HFFc6 (cell line): ENCODE measurements at places on chromosomes 11 and 22. TPM values are rescaled to one million over a fixed set of nuclear protein-coding genes. Genes with fewer than 3 reads are reported as not detected.

DNA sequence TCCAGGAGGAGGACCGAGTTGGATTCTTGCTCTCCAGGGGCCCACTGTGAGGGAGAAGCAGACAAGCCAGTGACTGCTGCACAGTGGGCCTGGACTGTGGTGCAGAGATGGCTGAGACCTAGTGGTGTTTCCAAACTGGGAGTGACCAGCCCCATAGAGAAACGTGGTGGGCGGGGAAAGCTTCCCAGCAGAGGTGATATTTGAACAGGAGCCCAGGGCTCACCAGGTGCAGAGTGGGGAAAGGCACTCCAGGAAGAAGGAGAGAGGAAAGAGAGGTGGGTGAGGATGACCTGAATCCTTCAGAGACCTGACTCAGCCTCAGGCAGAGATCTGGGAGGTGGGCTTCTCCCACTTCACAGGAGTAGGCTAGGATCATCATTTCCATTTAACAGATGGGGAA, 52.1 kb upstream of the RASD2 start:
- H3K36me3 ChIP-seq = no peaks in the 10 kb centered on the region
- no peak for DNase-seq
- H3K27ac ChIP-seq = no peak overlapping the region
- peaks cover 26% of the 10 kb centered on the region for H3K27me3 ChIP-seq
- H3K4me1 ChIP-seq = peaks cover 6% of the 10 kb centered on the region

SORL1 gene
- 0.20 to 0.41 TPM (median 0.32 TPM) in 3 replicates for total RNA-seq

GRCh38 chr11:10900681-10901415, 43.0 kb upstream of the ZBED5 start:
- peak overlapping the region; percentile 82 for H3K4me3 ChIP-seq
- peaks cover 52% of the 10 kb centered on the region for H3K4me1 ChIP-seq
- peaks cover 2% of the 10 kb centered on the region for H3K27me3 ChIP-seq
- peak; percentile 10 for DNase-seq
- H3K36me3 ChIP-seq = no peaks in the 10 kb centered on the region; the same call in 1 of the 2 replicates

ADM2 gene
- 1.0 to 3.9 TPM (median 3.6 TPM) in 3 replicates for total RNA-seq

SNX19 gene
- total RNA-seq = 52.7 to 56.7 TPM (median 55.0 TPM) in 3 replicates

DNA sequence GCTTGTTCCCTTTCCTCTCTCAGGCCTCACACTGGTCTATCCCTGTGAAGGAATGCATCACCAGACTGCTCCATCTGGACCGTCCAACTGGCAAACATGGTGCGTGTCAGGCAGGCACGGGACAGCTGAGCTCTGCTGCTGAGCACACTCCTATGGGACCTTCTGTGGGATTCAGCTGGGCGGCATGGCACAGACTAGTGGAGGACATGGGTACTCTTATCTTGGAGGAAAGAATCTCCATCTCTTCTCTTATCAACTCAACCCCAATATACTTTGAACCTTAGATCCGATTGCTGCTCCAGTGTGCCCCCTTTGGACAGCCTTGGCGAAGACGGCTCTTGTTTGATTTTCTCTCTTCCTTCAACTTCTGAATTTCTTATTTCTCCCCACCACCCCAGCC, 593.6 kb downstream of the ETS1 start:
- H3K27me3 ChIP-seq = no peaks in the 10 kb centered on the region
- no peak for DNase-seq
- no peak overlapping the region for H3K27ac ChIP-seq
- H3K4me1 ChIP-seq = peaks cover 38% of the 10 kb centered on the region
- H3K36me3 ChIP-seq = no peaks in the 10 kb centered on the region

- H3K27ac ChIP-seq = peak overlapping the region; percentile 82
- H3K27me3 ChIP-seq = no peaks in the 10 kb centered on the region; the same call in 1 of the 2 replicates
- peaks cover 45% of the 10 kb centered on the region for H3K36me3 ChIP-seq
- peak; percentile 50 for DNase-seq
Observed at GRCh38 chr11:74937696-74938475, 11.0 kb downstream of the XRRA1 start.

- H3K27ac ChIP-seq = no peak overlapping the region
- no peak overlapping the region for H3K4me3 ChIP-seq
Observed at GRCh38 chr22:49673048-49673447, 154.6 kb downstream of the BRD1 start.

GRCh38 chr22:48268771-48269552, 1506.5 kb downstream of the TBC1D22A start:
- H3K4me3 ChIP-seq = no peak overlapping the region
- peaks cover 14% of the 10 kb centered on the region for H3K36me3 ChIP-seq
- DNase-seq = no peak
- no peaks in the 10 kb centered on the region for H3K27me3 ChIP-seq
- H3K4me1 ChIP-seq = no peaks in the 10 kb centered on the region
- no peak overlapping the region for H3K27ac ChIP-seq

NOL12 gene
- total RNA-seq = 18.1 to 27.1 TPM (median 23.4 TPM) in 3 replicates

CBX7 gene
- total RNA-seq = 6.4 and 7.5 TPM in 2 replicates

- H3K4me3 ChIP-seq = peak overlapping the region; percentile 86
- peak overlapping the region; percentile 100 for H3K27ac ChIP-seq
- H3K36me3 ChIP-seq = no peaks in the 10 kb centered on the region
- H3K4me1 ChIP-seq = peaks cover 46% of the 10 kb centered on the region
- DNase-seq = peak; percentile 76
Observed at GRCh38 chr22:29030618-29031226, 30.9 kb downstream of the C22orf31 start.

GRCh38 chr22:44181033-44181911, 547 bp downstream of the PARVG start:
- no peak overlapping the region for H3K27ac ChIP-seq
- H3K4me1 ChIP-seq = no peaks in the 10 kb centered on the region
- no peak for DNase-seq
- H3K36me3 ChIP-seq = no peaks in the 10 kb centered on the region
- peaks cover 24% of the 10 kb centered on the region for H3K27me3 ChIP-seq
- H3K4me3 ChIP-seq = no peak overlapping the region

GRCh38 chr11:94740083-94741021, 27.8 kb upstream of the AMOTL1 start:
- peak overlapping the region; percentile 77 for H3K27ac ChIP-seq
- H3K4me3 ChIP-seq = peak overlapping the region; percentile 91
- peaks cover 27% of the 10 kb centered on the region for H3K4me1 ChIP-seq
- DNase-seq = no peak
- no peaks in the 10 kb centered on the region; the same call in 1 of the 2 replicates for H3K27me3 ChIP-seq

DNA sequence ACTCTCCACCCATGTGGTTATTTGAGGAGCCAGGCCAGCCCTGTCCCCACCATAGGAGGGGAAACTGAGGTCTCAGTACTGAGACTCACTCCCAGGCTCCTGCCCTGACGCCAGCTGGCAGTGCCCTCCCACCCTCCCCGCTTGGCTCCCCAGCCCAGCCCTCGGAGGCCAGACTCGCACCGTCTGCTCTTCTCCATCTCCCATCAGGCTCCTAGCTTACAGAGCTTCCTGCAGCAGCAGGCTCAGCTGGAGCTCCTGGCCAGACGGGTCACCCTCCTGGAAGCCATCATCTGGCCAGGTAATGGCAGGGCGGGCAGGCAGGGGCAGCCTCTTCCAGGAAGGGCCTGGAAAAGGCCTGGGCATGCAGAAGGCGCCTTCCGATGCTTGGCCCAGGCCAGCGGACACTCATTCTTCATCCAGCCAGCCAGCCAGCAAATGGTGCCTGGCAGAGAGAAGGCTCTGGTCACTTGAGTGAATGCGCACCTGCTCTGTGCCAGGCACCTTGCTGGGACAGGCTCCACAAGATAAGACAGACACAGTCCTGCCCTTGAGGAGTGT, 12.6 kb downstream of the RHBDD3 start:
- no peak overlapping the region for H3K27ac ChIP-seq
- DNase-seq = no peak
- no peak overlapping the region for H3K4me3 ChIP-seq
- H3K36me3 ChIP-seq = no peaks in the 10 kb centered on the region
- no peaks in the 10 kb centered on the region for H3K4me1 ChIP-seq

- no peak overlapping the region for H3K27ac ChIP-seq
- H3K4me1 ChIP-seq = no peaks in the 10 kb centered on the region
- no peaks in the 10 kb centered on the region; the same call in none of the 2 replicates for H3K36me3 ChIP-seq
- H3K27me3 ChIP-seq = no peaks in the 10 kb centered on the region
- H3K4me3 ChIP-seq = no peak overlapping the region
Observed at GRCh38 chr22:49097171-49097925, 730.3 kb downstream of the BRD1 start.

DNA sequence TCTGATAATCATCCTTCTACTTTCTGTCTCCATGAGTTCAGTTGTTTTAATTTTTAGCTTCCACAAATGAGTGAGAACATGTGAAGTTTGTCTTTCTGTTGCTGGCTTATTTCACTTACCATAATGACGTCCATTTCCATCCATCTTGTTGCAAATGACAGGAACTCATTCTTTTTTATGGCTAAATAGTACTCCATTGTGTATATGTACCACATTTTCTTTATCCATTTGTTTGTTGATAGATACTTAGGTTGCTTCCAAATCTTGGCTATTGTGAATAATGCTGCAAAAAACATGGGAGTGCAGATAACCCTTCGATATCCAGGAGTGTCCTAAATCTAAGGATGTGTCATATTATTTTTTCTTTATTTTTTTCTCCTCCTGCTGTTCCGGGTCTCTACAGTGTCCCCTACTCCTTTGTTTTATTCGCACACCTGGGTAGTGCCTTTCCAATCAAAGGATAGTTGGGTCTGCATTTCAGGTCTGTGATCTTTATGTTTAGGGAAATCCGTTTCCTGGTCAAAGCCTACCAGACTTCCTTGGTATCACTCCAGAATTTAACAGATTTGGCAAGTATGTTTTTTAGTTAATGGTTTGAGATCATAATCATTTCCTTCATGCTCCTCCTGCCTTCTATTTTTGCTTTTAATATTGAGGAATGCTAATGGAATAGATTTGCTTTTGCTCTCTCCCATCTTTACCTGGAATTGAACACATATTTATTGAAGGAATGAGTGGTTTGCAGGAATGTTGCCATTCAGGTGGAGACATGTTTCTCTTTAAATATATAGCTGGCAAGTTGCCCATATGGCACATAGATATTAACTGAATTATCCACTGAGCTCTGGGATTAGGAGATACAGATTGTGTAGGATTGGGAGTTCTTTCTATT, 53.7 kb downstream of the ARHGEF12 start:
- peaks cover 14% of the 10 kb centered on the region for H3K36me3 ChIP-seq
- no peak overlapping the region for H3K27ac ChIP-seq
- no peak overlapping the region for H3K4me3 ChIP-seq

GRCh38 chr11:70420008-70420464, 21.7 kb downstream of the CTTN start:
- H3K4me1 ChIP-seq = peaks cover 33% of the 10 kb centered on the region
- H3K36me3 ChIP-seq = peaks cover 62% of the 10 kb centered on the region
- H3K4me3 ChIP-seq = no peak overlapping the region
- no peak overlapping the region for H3K27ac ChIP-seq

PTPRJ gene
- total RNA-seq = 14.4 to 20.8 TPM (median 15.8 TPM) in 3 replicates

CD59 gene
- total RNA-seq = 1,162 to 1,383 TPM (median 1,358 TPM) in 3 replicates

MRGPRX4 gene
- total RNA-seq = not detected in 3 replicates

KAT5 gene
- 36.5 to 38.6 TPM (median 38.5 TPM) in 3 replicates for total RNA-seq

GRCh38 chr11:44680982-44681597, 45.7 kb upstream of the TSPAN18 start:
- peak; percentile 33 for DNase-seq
- no peaks in the 10 kb centered on the region for H3K36me3 ChIP-seq
- H3K27ac ChIP-seq = no peak overlapping the region; the same call in 1 of the 2 replicates
- H3K4me3 ChIP-seq = no peak overlapping the region
- H3K27me3 ChIP-seq = peaks cover 6% of the 10 kb centered on the region; the same call in 1 of the 2 replicates

DNA sequence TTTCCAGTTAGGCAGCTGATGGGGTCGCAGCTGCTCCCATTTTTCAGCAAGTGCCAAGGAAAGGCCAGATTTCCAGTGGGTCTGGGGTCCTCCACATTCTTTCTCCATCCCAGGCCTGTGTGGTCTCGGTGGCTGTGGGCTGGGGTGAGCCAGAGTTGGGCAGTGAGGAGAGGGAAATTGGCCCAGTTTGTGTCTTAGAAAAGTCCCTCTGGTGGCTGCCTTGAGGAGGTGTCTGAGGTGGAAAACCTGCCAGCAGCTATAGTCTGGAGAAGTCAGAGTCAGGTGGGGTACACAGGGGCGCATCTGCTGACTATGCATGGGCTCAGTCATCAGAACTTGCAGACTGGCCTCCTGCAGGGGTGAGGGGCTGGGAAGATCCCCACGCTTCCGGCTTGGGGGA, 30.5 kb downstream of the MRGPRD start:
- H3K27me3 ChIP-seq = peaks cover 3% of the 10 kb centered on the region
- DNase-seq = peak; percentile 16
- H3K27ac ChIP-seq = no peak overlapping the region
- H3K4me1 ChIP-seq = peaks cover 26% of the 10 kb centered on the region

DNA sequence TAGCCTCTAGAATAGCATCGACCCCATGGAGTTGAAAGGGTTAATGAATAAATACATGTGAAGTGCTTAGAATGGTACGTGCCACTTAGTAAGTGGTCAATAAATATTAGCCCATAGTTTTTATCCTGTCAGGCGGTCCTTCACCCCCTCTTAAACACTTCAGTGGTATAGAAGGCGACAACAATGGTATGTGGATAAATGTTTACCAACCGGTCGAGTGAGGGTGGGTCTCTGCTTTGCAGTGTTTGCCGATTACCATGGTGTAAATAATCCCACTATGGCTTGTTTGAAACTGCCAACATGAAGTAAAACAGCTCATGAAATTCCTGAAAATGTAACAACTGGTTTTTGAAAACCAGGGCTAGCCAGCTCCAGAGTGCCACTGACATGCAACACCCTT, 541.2 kb downstream of the BUD13 start:
- no peak overlapping the region for H3K4me3 ChIP-seq
- H3K27me3 ChIP-seq = no peaks in the 10 kb centered on the region
- H3K4me1 ChIP-seq = no peaks in the 10 kb centered on the region
- H3K36me3 ChIP-seq = no peaks in the 10 kb centered on the region
- no peak overlapping the region for H3K27ac ChIP-seq

GRCh38 chr11:12411806-12412727, 34.7 kb downstream of the PARVA start:
- peak overlapping the region; percentile 87 for H3K4me3 ChIP-seq
- peaks cover 1% of the 10 kb centered on the region; the same call in 1 of the 2 replicates for H3K27me3 ChIP-seq
- peaks cover 100% of the 10 kb centered on the region for H3K4me1 ChIP-seq
- H3K36me3 ChIP-seq = peaks cover 14% of the 10 kb centered on the region; the same call in 1 of the 2 replicates

DNA sequence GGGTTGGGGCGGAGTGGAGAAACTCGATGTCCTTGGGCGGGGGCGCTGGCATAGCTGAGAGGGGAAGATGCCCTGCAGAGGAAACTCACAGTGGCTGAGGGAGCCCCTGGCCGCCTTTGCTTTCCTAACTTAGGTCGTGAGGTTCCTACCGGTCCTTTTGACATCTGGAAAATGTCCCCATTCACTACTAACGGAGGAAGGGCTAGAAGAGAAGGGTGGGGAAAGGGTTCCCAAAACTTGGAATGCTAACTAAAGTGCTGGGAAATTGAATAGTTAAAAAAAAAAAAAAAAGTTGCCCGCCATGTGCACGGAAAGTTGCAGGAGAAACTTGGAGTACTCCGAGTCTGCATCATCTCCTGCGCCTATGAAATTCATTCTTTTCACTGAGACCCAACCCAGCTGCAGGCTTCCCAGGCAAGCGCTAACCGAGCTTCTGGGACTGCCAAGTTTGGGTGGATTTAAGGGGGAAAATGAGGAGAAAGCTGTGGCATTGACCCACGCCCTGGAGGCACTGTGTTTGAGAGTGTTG, 796 bp downstream of the TIMP3 start:
- H3K27me3 ChIP-seq = peaks cover 8% of the 10 kb centered on the region
- peak overlapping the region; percentile 91 for H3K27ac ChIP-seq
- peaks cover 11% of the 10 kb centered on the region for H3K36me3 ChIP-seq
- peak overlapping the region; percentile 100 for H3K4me3 ChIP-seq
- peaks cover 75% of the 10 kb centered on the region for H3K4me1 ChIP-seq
- no peak for DNase-seq
